ENCODE measurements at places on chromosomes 4 and X. TPM values are rescaled to one million over a fixed set of nuclear protein-coding genes. Genes with fewer than 3 reads are reported as not detected.

Gene SOWAHB
- total RNA-seq = 0.75 TPM

Gene NUP54
- total RNA-seq = 37.8 TPM

Gene MAP3K15
- total RNA-seq = not detected

Gene FGF16
- not detected for total RNA-seq

Gene VCX3A
- 0.63 TPM for total RNA-seq

Gene TDO2
- total RNA-seq = not detected

Gene EREG
- 2.2 TPM for total RNA-seq

GRCh38 chr4:144174401-144175067, 34.0 kb upstream of the GYPA start:
- DNase-seq = no peak

GRCh38 chr4:6221301-6221850, 21.0 kb upstream of the JAKMIP1 start:
- DNase-seq = peak; percentile 44

GRCh38 chrX:70293621-70294020, 3.7 kb downstream of the KIF4A start:
- no peak for DNase-seq

DNA sequence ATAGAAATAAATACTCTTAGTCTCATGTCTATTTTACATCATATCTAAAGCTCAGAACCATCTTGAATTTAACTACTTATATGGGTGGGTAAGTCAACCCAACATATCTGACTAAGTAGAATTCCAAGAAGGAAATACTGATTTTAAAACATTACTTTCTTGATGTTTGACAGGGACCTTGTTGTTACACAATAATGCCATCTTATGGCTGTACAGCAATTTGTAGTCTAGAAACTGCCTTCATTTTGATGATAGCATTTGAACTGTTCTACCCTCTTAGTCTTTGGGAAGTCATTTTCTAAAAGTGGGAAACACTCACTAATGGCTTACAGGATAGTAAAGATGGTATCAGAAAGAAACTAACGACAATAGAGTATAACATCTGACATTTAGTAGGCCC, 929.5 kb downstream of the DMD start:
- DNase-seq = no peak

DNA sequence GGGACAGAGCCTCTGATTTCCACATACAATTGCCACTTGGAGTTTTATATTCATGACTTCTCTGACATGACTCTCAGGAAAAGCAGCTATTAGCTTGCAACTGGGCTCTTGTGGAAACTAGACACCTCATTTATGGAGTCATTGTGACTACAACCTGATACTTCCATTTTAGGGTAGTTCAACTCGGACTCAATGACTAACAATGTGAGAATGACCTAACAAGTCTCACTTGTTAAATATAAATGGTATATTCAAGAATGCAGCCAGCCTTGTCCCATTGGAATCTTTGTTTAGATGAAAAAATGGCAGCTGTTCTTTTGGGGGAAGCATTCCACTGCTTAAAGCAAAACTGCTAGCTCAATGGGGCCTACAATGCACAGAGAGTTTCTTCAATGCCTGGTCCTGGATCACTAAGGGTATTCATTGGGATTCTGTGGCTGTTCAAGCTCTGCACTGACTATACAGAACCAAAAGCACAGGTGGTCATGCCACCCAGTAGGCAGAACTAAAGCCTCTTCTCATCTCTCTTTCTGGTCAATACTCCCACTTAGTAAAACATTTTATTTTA, 36.5 kb upstream of the GLRA3 start:
- no peak for DNase-seq

DNA sequence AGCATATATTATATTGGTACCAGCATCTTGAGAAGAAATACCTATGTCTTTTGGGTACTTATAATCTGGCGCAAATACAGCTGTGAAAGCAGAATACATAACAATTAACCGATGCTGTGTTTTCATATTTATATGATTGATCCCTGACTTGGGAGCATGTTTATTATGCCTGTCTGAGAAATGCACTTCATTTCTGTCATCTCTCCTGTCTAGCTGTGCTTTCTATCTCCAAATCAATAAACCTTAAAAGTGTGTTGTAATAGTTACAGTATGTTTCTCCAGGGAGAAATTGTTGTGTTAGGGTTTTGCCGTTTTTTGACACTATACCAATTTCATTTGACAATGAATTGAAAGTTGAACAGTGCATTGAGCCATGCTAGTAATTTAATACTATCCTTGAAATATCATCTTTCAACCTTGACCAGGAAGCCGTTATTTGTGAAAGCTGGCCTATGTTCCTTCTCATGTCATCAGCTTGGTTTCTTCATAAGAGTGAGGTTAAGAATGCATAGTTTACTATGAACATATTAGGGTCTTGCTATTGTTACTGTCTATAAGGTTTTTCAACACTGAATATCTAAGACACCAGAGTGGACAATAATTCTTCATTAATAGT, 206.2 kb upstream of the PCDH18 start:
- no peak for DNase-seq

GRCh38 chrX:1836683-1837082, 221.8 kb downstream of the ASMT start:
- no peak for DNase-seq

DNA sequence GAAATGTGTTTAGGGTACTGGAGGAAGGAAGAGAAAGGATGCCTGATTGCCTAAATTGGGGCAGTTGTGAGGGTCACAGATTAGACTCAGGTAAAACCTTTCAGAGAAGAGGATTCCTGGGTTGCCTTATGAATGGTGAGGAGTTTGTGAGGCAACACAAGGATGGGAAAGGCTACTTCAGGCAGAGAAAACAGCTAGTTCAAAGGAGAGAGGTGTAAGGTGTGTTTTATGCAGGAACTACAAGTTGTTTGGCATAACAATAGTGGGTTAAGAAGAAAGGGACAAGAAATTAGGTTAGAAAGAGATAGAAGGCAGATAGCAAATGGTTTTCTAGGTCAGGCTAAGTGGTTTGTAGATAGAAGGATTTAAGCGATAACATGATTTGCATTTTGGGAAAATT, 75.1 kb upstream of the PGRMC2 start:
- no peak for DNase-seq

GRCh38 chr4:26323821-26324220, 3.0 kb downstream of the RBPJ start:
- no peak for DNase-seq

GRCh38 chrX:105189093-105189492, 31.4 kb downstream of the TEX13A start:
- no peak for DNase-seq

DNA sequence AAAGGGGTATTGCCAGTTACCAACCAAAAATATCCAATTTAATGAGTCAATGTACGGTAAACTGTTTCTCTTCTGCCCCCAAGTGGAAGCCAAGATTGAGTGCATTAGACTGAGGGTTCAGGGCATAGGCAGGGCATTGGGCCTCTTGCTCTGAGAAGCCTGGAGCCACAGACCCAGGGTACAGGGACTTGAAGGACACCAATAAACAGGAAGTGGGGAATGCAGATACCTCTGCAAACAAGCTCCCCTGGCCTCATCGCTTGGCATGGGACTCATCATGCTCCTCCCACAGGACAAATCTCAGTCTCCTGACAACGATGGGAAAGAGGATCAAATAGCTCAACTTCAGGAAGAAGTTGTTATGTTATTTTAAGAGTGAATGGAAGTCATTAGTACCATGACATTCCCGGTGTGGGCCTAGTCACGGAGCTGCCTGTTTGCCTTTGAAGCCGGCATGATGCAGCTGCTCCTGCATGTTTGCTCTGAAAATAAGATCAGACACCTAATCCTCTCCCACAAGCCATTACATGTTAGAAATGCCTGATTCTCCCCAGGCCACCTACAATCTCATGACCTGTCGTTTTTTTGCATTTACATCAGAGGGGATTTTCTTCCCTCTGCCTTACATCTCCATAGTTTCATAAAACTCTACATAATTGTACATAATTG, 224.2 kb downstream of the RCHY1 start:
- DNase-seq = no peak

- no peak for DNase-seq
Observed at GRCh38 chr4:57131849-57132742, 21.9 kb upstream of the IGFBP7 start.

GRCh38 chrX:15497865-15498264, 2.7 kb upstream of the BMX start:
- no peak for DNase-seq

- DNase-seq = no peak
Observed at GRCh38 chr4:83340692-83341343, 6.2 kb upstream of the HPSE start.

GRCh38 chr4:61959087-61959486, 759.0 kb downstream of the ADGRL3 start:
- no peak for DNase-seq

DNA sequence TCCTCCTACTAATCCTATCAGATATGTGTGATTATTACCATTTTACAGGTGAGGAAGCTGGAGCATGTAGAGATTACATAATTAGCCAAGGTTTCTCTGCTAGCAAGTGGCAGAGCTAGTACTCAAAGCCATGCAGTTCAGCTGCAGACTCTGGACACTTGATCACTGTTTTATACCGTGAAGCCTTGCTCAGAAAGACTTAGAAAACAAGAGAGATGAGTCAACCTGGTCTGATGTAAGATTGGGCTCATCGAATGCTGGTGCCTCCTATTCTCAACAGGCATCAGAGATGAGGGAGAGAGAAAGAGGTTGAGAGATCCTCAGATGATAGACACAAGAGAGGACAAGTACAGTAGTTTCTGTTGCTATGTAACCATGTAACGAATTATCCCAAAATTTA, 19.0 kb upstream of the PDE5A start:
- no peak for DNase-seq

DNA sequence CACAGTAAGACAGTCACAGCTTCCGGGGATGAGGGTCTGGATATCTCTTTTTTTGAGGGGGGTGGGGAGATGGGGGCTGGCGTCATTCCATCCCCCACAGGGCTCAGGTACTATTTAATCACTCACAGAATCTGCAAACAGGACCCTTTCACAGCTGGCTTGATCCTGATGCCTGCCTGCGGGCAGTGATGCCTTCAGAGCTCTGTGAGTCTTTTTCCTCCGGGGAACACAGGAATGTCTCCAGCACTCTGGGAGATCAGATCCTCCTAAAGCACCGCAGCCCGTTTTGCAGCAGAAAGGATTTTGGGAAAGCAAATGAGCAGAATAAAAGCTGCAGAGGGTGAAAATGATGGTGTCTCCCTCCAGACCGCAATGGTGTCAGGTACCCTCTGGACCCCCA, 13.2 kb upstream of the SHOX start:
- DNase-seq = peak; percentile 56

DNA sequence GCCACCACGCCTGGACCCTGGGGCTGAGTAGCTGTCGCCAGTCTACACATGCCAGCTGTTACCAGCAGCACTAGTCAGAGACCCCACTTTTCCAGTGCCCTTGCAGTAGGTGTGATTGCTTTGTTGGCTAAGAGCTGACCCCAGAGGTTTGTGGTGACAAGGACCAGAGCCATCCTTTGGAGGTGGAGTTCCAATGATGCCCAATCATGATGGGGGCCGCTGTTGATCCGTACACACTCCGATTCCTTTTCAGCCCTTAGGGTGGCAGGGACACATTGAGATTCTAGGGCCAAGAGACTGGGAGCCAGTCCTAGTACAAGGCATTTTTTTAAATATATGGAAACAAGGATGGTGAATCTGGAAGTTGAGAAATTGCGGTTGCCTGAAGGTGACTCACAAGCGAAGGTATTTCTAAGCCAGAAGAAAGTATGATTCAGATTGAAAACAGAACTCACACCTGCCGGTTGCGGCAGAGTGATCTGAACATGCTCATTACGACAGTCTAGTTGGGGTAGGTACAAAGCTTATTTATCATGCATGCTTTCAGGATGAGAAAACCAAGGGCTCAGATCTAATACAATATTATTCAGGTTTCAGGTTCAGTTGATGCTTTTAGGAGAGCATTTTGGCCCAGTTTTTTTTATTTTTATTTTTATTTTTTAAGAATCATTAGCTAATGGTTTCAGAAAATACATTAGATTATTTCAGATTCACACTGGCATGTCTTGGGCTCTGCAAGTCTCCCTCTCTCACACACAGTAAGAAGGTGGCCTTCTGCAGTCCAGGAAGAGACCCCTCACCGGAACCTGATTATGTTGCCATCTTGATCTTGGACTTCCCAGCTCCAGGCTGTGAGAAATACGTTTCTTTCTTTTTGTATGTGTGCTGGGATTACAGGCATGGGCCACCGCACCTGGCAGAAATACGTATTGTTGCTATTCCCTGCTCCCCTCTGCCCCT, 43.4 kb downstream of the SHROOM2 start:
- no peak for DNase-seq

DNA sequence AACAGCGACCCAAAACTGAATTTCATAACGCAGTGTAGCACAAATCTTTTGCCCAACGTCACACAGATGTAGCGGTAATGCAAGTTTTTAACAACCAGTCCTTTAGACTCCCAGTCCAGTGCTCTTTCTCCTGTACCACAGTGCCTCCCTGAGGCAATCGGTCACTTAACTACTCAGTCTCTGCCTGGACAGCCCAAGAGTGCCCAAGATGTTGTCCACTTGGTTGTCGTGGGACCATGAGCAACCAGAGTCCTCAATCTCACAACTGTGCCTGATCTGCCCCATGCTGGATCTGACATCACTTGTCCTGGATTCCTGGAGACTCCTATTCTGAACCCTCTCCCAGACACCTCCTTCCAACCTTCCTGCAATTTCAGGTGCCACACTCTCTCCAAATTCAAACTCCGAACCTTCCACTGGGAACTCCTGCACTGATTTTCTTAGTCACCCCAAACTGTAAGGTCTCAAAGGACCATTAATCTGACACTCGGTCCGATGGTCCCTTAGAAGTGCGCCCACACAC, 702 bp downstream of the MMGT1 start:
- DNase-seq = no peak

DNA sequence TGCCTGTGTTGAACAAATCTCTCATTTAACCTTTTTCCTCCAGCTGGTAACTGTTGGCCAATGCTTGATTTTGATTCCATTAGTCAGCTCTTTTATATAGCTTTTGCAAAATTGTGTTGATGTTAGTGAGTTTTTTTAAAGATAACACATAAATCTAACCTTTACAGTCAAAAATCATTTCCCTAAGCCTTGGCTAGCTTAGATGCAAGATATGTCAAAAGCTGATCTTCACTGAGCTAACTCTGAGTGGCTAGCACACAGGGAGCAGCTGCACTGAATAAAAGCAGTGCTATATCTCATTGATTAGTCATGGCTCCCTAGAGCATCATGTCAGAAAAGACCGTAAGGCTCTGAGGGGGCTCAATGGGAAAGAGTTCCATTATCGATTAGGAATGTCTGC, 78.7 kb downstream of the PPARGC1A start:
- no peak for DNase-seq

DNA sequence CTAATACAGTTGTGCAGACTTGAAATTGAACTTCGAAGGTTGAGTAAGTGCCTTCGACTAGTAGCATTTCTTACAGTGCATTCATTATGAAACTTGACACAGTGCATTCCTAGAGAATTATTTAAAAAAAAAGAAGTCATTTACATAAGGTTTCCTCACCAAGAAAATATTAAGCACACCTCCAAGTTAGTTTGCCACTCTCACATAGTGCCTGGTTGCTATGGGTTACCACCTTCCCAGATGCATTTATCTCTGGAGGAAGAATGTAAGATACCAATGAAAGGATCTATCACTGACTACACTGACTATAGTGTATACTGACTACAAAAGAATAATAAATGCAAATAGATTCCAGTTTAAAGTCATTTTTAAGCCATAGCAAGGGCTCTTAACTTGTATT, 311.9 kb upstream of the RASGEF1B start:
- no peak for DNase-seq

Measured in osteocyte (in vitro differentiated cells).